ENCODE measurements at places on chromosomes 3 and 15.

- DNase-seq: peak; percentile 3
These were observed 71.8 kb downstream of the FGF7 start for GRCh38 chr15:49494842-49495241.

- no peak for DNase-seq
These were observed 14.5 kb downstream of the TIGIT start for GRCh38 chr3:114308377-114308776.

- no peak for DNase-seq
These were observed 1.0 kb downstream of the TSC22D2 start for GRCh38 chr3:150409125-150409511.

GRCh38 chr3:32919920-32920319, 31.5 kb upstream of the CCR4 start:
- no peak for DNase-seq

DNA sequence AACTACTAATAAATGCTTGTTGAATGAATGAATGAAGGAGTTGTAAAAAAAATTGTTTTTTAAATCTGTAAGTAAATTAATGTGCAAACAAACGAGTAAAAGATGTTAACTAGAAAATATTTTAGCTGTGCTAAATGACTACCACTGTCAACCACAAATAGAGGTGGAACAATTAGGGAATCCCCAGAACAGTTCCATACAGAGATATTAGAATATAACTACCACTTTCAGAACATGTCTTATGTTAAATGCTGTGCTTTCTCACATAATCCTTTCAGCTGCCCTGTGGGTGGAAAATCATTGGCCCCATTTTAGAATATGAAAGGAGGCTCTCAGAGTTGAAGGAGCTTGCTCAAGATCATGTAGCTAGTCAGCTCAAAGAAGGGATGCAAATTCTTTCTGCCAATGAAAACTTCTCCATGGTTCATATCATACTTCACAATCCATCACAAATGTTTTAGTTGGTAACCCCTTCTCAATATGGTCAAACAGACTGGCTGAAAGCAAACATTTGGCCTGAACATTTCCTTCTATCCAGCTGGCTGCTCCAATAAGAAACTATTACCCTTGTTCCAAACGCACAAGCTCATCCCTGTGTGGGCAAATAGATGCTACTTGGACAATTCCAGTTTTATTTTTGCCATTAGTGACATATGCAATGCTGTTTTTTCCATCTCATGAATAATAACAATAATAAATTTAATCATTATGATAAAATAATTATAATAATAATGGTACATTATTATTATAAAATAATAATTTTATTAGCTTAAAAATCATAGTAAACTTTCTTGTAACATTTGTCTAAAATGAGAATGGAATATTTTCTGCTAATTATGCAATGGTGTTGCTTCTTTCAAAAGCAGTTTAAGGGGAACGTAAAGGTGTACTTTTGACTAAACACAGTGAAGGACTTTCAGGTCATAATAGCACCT, 290.4 kb upstream of the STT3B start:
- DNase-seq: no peak

All from SK-N-SH (cell line).